ENCODE measurements at places on chromosomes 11 and 22. TPM values are rescaled to one million over a fixed set of nuclear protein-coding genes. Genes with fewer than 3 reads are reported as not detected.

Gene CST6
- 0.50 TPM for total RNA-seq

Gene OR51B2
- total RNA-seq: not detected

Gene POTEH
- total RNA-seq: not detected

Gene FREY1
- total RNA-seq: 0.72 TPM

Gene OR51I1
- total RNA-seq: not detected

Gene KCTD14
- not detected for total RNA-seq

Gene IGLL1
- total RNA-seq: not detected

Gene HTATIP2
- 44.8 TPM for total RNA-seq

Gene OR8D1
- total RNA-seq: not detected

GRCh38 chr22:49954354-49954753 is 6.2 kb upstream of the PIM3 start:
- DNase-seq: no peak

GRCh38 chr22:20922141-20922751 is 5.0 kb downstream of the CRKL start:
- DNase-seq: no peak

GRCh38 chr11:134361661-134362060 is 29.9 kb downstream of the GLB1L2 start:
- no peak for DNase-seq

DNA sequence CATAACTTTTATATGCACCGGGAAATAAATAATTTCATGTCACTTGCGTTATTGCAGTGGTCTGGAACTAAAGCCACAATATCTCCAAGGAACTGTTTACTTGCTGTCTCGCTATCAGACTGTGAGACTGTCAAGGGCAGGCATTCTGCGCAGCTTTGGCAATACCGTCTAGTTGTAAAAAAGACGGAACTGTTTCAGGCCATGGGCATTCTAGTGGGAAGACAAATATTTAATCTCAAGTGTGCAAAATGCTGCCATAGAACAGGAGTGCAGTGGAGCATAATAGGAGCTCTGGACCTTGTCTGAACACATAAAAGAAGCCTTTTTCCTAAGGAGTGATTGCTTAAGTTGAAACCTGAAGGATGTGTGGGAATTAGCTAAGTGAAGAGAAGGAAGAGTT is 53.8 kb downstream of the PACS1 start:
- DNase-seq: no peak

GRCh38 chr11:60764879-60765278 is 8.2 kb downstream of the MS4A15 start:
- no peak for DNase-seq

DNA sequence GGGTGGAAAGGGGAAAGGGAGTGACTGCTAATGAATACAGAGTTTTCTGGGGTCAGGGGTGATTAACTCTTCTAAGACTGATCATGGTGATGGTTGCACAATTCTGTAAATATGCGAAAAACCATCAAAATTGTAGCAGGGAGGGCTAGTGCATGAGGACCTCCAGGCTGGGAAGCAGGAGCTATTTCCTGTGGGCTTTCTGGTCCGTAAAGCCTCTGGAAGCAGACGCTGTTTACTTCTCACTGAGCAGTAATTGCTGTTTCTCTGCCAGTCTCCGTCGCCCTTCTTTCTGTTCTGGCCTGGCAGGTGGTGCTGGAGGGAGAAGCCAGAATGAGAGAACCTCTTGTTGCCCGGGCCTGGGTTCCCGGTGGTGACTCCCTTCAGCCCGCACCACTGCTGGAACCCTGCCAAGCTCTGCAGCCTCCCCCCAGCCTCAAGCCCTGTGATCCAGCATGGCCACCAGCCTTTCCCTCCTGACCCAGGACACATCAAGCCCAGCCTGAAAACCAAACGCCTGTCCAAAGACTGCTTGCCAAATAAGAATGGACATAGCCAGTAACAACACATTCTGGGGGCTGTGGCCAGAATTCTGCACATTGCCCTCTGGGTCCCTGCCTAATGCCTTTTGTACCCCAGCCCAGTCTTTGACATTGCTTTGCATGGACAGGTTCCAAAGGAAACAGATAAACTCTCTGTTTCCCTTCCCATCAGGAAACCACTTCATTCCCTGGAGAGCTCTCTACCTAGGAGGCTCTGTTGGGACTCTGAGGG is 201.0 kb upstream of the NAV2 start:
- no peak for DNase-seq

DNA sequence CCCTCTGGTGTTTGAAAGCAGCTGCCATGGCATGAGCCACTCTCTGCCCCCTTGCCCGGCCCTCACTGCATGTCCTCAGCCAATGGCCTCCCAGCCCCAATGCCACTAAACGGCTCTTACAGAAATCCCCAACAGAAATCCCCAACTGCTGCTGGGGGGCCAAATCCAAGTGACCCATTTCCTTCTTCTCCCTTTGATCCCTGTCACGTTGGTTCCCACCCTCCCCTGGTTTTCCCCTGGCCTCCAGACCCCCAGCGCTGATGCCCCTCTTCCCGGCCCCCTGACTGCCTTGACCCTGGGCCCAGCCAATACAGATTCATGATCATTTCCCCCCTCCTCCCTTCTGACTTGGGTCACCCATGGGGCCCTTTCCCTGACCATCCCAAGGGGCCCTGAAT is 30.9 kb downstream of the IGLL1 start:
- no peak for DNase-seq

GRCh38 chr11:93017821-93018690 is 48.6 kb downstream of the MTNR1B start:
- no peak for DNase-seq

GRCh38 chr11:74162681-74163467 is 7.9 kb downstream of the C2CD3 start:
- no peak for DNase-seq

GRCh38 chr22:42289671-42290541 is 19.5 kb upstream of the TCF20 start:
- no peak for DNase-seq

DNA sequence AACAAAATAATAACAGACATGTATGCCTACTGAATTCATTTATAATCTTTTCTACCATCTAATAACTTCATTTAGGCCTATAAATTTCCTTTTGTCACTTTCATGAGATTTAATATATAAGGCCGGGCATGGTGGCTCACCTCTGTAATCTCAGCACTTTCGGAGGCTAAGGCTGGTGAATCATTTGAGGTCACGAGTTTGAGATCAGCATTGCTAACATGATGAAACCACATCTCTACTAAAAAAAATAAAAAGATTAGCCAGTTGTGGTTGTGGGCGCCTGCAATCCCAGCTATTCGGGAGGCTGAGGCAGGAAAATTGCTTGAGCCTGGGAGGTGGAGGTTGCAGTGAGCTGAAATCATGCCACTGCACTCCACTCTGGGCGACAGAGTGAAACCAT is 14.2 kb upstream of the NTM start:
- no peak for DNase-seq

DNA sequence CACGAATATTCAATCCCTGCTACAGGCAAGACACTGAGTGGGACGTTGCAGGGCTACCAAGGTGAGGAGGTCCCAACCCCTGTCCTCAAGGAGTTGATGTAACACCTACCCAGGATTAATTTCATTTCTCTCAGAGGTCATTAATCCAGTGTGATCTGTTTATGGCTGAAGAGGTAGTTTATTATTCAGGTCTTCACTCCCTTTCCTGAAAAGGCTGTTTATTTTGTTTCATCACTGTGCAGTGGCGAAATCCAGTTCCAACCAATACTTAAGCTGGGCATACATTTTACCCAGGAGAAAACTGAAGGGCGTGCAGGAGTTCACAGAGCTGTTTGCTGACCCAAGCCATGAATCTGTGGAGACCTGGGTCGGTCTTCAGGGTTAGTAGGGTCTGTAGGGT is 2.7 kb upstream of the PTPRJ start:
- no peak for DNase-seq

DNA sequence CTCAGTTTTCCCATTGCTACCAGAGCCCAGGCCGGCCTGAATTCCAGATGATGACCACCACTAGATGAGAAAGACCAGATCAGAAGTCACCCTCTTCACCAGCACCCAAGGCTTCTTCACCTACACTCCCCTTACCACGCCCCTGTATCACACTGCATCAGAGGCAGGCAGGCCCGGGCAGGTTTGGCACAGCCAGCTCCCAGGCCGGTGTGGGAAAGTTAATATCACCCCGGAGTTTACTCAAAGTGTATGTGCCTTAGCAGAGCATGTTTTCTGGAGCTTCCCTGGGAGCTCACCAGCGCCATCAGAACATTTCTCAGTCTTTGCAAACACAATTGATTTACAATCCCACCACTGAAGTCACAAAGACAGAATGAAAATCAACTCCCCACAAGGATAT is 47.5 kb upstream of the POU2AF1 start:
- DNase-seq: no peak

GRCh38 chr11:46639197-46639839 is 22.0 kb downstream of the ATG13 start:
- DNase-seq: no peak

DNA sequence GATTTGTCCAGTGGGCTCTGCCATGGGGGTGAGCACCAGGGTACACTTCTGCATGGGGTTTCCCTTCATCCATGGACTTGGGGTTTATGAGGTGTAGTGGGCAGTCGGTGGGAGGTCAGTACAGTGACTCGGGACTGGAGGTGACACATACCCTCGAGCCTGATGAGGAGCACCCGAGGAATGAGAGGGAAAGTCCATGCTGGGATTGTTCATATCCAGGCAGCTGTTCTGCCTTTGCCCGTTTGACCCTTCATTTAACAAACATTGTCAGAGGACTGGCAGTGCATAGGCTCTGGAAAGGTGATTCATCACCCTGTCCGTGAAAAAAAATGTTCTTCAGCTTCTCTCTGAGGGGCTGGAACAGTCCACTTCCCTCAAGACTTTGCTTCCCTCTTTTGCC is 2.7 kb downstream of the NAV2 start:
- no peak for DNase-seq

GRCh38 chr11:102470251-102470650 is 17.7 kb upstream of the TMEM123 start:
- no peak for DNase-seq

DNA sequence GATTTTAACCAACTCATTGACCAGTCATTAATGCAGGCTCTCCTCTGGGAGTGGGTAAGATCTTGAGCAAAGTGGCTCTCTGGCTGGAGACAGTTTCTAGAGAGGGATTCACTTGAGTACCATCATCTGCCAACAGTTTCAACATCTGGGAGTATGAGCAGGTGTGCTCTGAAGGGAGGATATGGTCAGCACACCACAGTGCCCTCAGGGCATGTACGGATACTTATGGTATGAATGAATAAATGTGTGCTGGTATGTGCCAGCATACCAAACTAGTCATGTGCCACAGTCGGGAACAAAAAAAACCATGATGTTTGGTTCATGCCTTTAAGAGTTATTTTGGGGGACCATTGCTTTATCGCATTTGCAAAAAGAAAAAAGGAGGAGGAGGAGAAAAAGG is 1197.5 kb upstream of the TENM4 start:
- DNase-seq: no peak

- no peak for DNase-seq
Measured at GRCh38 chr11:75594211-75594610, 32.2 kb downstream of the SERPINH1 start.

- DNase-seq: no peak
Measured at GRCh38 chr22:49497266-49497665, 330.4 kb downstream of the BRD1 start.

Measured in activated CD8-positive, alpha-beta T cell treated with anti-CD3 and anti-CD28 coated beads for 36 hours (primary cell).